ENCODE measurements at places on chromosomes 3 and 15. TPM values are rescaled to one million over a fixed set of nuclear protein-coding genes. Genes with fewer than 3 reads are reported as not detected.

Gene GOLGA6L1
- not detected for total RNA-seq

GRCh38 chr3:10248984-10249748, 907 bp downstream of the TATDN2 start:
- H3K36me3 ChIP-seq, result peaks cover 29% of the 10 kb centered on the region
- no peaks in the 10 kb centered on the region for H3K27me3 ChIP-seq
- H3K27ac ChIP-seq, result peak overlapping the region; percentile 83
- H3K4me1 ChIP-seq, result peaks cover 58% of the 10 kb centered on the region
- DNase-seq, result peak; percentile 33
- peak overlapping the region; percentile 83 for H3K4me3 ChIP-seq

DNA sequence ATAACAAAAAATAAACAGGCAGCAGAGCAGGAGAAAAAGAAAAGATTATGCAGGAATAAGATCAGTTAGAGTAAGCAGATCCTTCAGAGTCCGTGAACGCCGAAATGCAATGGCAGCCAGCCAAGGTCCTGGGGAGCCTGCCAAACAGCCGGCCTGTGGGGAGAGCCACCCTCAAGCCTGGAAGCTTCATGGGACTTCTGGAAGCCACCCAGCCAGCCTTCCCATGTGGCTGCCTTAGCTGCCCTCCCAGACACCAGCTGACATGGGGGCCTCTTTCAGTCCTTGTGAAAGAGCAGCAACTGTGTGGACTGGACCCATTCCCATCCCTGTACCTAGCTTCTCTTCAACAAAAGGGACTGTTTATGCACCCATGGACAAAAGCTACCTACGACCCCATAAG, 64.9 kb upstream of the RAD18 start:
- H3K4me3 ChIP-seq, result no peak overlapping the region
- no peak overlapping the region for H3K27ac ChIP-seq
- H3K36me3 ChIP-seq, result no peaks in the 10 kb centered on the region
- no peaks in the 10 kb centered on the region for H3K27me3 ChIP-seq
- no peak for DNase-seq

Gene CCR3
- not detected for total RNA-seq

DNA sequence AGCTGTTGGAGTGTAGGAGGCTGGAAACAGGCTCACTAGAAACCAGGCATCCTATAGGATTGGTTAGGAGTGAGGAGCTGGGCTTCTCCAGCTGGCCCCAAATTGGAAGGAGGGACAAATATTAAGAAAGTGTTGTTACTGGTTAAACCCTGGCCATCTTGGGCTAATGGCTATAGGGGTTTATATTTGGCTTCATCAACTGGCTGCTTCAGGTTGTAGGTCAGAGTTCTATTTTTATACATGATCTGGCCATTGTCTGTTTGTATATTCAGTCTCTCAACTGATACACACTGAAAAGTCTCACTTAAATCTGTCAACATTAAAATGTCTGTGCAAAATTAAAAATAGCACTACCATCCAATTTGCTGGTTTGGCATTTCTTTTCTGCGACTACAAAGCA, 70.2 kb upstream of the ARRDC4 start:
- H3K27me3 ChIP-seq, result peaks cover 4% of the 10 kb centered on the region
- H3K36me3 ChIP-seq, result no peaks in the 10 kb centered on the region
- DNase-seq, result no peak
- H3K27ac ChIP-seq, result no peak overlapping the region
- H3K4me1 ChIP-seq, result no peaks in the 10 kb centered on the region

Gene NR2E3
- not detected for total RNA-seq

DNA sequence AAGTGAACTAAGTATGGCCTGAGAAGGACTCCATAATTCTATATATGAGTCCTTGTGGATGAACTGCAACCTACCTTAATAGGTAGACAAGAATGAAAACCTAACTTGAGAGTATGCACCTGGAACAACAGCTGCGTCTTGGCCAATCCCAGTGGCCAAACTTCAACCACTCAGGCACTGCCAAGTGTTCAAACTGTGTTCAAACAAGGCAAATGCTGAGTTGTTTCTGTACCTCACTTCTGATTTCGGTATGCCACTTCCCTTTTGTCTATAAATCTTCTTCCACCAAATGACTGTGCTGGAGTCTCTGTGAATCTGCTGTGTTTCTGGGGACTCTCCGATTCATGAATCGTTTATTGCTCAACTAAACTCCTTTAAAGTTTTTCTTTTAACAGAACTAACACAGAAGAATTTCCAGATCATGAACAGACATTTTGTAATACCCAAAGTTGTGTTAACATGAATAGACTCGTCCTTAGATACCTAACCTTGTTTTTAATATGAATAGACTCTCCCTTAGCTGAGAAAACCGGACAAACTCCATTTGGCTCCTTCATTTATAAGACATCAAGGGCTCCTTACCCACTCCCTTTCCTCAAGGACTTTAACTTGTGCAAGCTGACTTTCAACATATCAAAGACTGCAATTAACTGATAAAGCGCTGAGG, 4.1 kb downstream of the ZNF717 start:
- H3K27ac ChIP-seq, result no peak overlapping the region
- DNase-seq, result no peak
- no peak overlapping the region for H3K4me3 ChIP-seq

DNA sequence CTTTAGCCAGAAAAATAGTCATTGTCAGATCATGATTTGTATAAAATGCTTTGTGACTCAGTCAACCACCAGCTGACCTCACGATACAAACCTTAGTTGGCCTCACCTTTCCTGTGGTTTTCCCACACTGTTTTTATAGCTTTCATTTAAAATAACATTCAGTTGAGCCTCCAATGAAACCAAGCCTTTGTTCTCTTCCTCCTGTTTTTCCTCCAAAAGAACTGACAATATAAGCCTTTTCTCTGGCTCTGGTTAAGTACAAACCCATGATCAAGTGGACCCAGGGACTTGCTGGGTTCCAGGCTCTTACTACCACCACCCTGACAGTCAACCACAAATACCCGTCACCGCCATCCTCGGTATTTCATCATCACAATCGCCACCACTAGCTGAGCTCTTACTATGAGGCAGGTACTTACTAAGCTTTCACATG, 81.7 kb downstream of the TAMM41 start:
- H3K4me3 ChIP-seq, result no peak overlapping the region
- H3K27ac ChIP-seq, result no peak overlapping the region
- no peaks in the 10 kb centered on the region for H3K36me3 ChIP-seq
- DNase-seq, result no peak
- H3K4me1 ChIP-seq, result peaks cover 5% of the 10 kb centered on the region

DNA sequence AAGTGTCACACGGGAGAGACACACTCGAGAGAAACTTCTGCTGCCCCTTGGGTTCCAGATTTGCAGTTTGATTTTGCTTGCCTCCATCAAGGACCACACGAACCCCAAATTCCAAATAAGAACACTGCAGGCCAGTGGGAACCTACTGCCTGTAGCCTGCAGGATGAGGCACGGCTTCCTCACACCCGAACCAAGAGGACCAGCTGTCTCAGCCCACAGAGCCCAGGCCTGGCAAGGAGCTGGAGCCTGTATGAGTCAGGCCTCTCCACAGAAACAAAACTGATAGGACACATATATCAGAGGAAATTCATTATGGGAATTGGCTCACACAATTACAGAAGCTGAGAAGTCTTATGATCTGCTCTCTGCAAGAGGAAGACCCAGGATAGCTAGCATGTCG, 188.1 kb upstream of the NSMCE3 start:
- H3K4me3 ChIP-seq, result no peak overlapping the region
- H3K36me3 ChIP-seq, result no peaks in the 10 kb centered on the region
- no peaks in the 10 kb centered on the region for H3K27me3 ChIP-seq
- H3K4me1 ChIP-seq, result peaks cover 7% of the 10 kb centered on the region
- no peak for DNase-seq
- H3K27ac ChIP-seq, result no peak overlapping the region

GRCh38 chr3:132628157-132628556, 31.1 kb downstream of the ACKR4 start:
- DNase-seq, result no peak
- H3K36me3 ChIP-seq, result peaks cover 26% of the 10 kb centered on the region
- no peak overlapping the region for H3K27ac ChIP-seq

DNA sequence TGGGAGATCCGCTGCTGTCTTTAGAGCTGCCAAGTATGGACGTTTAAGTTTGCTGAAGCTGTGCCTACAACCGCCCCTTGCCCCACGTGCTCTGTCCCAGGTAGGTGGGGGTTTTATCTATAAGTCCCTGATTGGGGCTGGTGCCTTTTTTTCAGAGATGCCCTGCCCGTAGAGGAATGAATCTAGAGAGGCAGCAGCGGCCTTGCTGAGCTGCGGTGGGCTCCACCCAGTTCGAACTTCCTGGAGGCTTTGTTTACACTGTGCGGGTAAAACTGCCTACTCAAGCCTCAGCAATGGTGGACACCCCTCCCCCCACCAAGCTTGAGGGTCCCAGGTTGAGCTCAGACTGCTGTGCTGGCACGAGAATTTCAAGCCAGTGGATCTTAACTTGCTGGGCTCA, 83.4 kb upstream of the FGF7 start:
- H3K4me3 ChIP-seq, result no peak overlapping the region
- peaks cover 7% of the 10 kb centered on the region for H3K36me3 ChIP-seq
- H3K27me3 ChIP-seq, result no peaks in the 10 kb centered on the region
- no peak overlapping the region for H3K27ac ChIP-seq
- DNase-seq, result no peak

DNA sequence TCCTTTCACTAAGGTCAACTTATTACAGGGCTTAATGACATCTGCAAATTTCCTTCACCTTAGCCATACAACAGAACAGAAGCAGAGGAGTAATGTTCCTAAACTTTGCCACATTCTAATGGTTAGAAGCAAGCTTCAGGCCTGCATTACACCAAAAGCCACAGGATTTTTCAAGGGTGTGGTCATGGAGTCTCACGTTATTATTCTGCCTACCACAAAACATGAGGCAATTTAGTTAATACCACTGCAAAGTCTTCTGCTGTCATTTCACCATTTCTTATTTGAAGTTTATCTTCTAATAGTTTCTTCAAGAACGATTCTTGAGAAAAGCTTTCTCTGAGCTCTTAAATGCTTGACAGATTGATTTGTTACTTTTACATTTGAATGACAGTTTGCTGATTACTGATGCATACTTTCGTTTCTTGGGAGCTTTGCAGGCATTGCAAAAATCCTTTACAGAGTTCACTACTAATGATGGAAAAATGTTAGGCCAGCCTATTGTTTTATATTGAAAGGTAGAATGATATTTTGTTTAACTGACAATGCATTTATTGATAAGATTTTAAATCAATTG, 1257.1 kb downstream of the NSUN3 start:
- no peaks in the 10 kb centered on the region for H3K36me3 ChIP-seq
- no peak for DNase-seq
- H3K27me3 ChIP-seq, result no peaks in the 10 kb centered on the region
- no peak overlapping the region for H3K4me3 ChIP-seq
